ENCODE measurements at places on chromosomes 3 and 15. TPM values are rescaled to one million over a fixed set of nuclear protein-coding genes. Genes with fewer than 3 reads are reported as not detected.

NEDD4 gene
- 6.9 TPM for total RNA-seq

NMB gene
- total RNA-seq: 5.1 TPM

ATP8B4 gene
- total RNA-seq: 55.6 TPM

TMEM212 gene
- not detected for total RNA-seq

SUCNR1 gene
- 0.19 TPM for total RNA-seq

MOBP gene
- not detected for total RNA-seq

HRH1 gene
- not detected for total RNA-seq

Data from natural killer cell (primary cell).